ENCODE measurements at places on chromosomes 3 and 15.

DNA sequence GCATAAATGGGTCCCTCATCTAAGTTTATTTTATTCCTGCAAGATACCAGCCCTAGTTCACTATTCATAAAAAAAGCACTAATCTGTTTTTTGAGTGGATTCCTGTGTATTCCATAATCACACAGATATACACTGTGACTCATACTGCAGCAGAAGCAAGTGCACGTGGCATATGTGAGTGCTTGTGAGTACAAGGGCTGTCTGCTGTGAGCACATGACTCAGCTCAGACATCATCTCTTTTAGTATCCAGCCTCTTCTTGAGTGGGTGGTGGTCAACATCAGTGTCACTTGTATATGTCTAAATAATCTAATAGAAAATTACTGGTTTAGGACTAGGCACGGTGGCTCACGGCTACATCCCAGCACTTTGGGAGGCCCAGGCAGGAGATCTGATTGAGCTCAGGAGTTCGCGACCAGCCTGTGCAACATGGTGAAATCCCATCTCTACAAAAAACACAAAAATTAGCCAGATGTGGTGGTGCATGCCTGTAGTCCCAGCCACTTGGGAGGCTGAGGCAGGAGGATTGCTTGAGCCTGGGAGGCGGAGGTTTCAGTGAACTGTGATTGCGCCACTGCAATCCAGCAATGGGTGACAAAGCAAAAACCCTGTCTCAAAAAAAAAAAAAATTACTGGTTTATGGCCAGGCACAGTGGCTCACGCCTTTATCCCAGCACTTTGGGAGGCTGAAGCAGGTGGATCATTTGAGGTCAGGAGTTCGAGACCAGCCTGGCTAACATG, 49.8 kb downstream of the NIPA2 start:
- no peak for DNase-seq

GRCh38 chr3:158762701-158763100, 30.4 kb upstream of the RARRES1 start:
- no peak for DNase-seq

DNA sequence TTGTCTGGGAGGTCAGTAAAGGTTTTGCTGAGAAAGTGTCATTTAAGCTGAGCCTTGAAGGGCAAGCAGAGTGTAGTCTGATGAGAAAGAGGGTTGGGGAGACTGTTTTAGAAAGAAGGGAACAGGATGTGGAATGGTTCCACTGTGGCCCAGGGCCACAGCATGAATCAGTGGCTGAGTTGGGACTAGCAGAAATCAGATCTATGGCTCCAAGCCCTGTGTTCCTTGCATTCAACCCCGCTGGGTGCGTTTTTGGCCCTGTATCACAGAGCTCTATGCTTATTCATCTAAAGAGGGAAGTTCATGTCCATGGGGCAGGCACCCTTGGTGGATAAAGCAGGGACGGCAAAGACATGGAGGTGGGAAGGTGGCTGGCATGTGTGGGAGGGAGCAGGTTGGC, 151.3 kb downstream of the CACNA1D start:
- no peak for DNase-seq

DNA sequence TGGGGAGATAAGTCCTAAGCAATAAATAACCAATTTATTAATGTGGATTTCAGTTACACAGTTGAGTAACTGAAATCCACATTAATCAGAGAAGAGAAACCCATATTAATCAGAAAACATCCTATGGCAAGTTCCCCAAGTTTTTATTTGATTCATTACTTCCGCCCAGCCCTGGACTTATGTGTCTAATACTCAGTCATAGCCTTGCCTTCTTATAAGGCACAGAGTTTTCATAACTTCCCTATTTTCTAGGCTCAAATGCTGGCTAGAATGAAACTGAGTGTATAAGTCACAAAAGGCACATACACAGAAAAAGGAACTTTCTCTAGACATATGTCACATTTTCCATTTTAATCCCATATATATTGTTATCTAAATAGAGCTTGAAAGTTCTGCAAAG, 28.8 kb downstream of the CD47 start:
- DNase-seq: no peak

- no peak for DNase-seq
Measured at GRCh38 chr3:59981377-59981776, 931.6 kb upstream of the CFAP20DC start.

DNA sequence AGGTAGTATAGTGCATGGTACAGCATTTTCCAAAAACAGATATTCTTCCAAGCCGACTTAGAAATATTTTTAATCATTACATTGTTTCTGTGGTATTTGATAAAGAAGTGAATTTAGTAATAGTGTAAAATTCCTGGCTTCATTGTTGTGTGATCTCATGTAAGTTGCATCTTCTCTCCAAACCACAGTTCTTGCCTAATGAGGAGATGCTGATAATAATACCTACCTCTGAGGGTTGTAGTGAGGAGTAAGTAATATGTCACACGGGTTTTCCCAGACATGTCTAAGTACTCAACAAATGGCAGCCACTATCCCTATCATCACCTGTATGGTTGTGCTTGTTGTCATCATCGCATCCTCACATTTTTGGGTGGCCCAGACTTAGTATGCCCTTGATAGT, 167.3 kb downstream of the SLCO3A1 start:
- no peak for DNase-seq

Data from stimulated activated CD8-positive, alpha-beta memory T cell treated with anti-CD3 and anti-CD28 coated beads, Interleukin-4, amount 100 ng/mL, for 4 hours (primary cell).